ENCODE measurements at places on chromosomes 3 and 15.

DNA sequence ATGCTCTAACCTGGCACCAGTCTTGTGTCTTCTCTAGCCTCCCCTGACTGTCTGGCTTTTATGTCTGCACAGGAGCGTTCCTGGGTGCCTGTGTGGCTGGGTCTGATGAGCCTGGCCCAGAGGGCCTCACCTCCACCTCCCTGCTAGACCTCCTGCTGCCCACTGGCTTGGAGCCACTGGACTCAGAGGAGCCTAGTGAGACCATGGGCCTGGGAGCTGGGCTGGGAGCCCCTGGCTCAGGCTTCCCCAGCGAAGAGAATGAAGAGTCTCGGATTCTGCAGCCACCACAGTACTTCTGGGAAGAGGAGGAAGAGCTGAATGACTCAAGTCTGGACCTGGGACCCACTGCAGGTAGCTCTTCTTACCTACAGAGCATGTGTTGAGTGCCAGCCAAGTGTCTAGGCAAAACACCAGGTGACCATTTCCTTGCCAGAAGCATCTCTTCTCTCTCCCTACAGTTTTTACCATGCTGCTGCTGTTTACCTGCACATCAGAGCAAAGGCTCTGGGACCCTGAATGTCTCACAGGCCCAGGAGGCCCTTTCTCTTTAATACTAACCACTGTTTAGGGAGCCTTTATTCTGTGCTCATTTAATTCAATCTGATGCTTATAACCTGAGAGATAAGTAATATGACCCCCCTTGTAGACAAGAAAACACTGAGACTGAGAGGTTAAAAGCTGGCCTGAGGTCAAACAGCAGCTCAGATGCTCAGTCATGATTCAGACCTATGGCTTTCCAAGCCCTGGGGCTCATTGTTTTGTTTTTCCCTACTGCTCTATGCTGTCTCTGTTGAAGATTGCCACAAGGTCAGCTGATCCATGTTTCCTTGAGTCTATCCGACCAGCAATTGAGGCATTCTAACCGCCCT, 10.4 kb downstream of the PODXL2 start:
- DNase-seq = no peak

- DNase-seq = no peak
Measured at GRCh38 chr15:48572823-48573222, 72.7 kb downstream of the FBN1 start.

DNA sequence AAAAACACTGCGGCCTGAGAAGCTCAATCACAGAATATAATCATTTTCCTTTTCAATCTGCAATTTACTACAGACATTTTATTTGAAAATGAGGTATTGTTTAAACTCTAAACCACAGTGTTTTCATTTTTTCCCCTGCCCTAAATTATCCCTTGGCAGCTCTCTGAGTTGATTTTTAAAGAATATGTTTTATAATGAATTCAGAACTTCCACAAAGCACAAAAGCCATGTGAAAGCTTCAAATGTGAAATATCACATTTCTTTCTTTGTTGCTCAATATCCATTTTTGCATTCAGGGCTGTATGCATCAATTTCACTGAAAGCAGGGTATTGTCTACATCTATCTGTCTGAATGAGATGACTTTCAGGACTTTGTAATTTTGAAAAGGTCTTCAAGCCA, 813.6 kb upstream of the ALCAM start:
- no peak for DNase-seq

DNA sequence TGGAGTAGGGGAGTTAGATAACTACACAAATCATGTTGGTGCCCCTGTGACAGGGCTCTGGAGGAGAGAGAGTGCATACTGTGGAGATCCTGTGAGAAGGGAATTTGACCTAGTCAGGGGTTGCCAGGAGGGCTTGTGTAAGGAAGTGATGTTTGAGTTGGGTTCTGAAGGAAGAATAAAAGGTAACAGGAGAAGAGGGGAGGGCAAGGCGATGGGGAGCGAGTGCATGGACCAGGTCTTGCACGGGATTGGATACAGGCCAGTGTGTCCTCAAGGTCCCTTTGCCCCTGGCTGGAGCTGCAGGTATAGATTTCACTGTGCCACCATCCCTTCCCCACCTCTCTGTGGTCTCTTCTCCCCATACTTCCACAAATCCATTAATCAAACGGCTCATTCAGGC, 83.9 kb downstream of the RGMA start:
- DNase-seq = no peak

DNA sequence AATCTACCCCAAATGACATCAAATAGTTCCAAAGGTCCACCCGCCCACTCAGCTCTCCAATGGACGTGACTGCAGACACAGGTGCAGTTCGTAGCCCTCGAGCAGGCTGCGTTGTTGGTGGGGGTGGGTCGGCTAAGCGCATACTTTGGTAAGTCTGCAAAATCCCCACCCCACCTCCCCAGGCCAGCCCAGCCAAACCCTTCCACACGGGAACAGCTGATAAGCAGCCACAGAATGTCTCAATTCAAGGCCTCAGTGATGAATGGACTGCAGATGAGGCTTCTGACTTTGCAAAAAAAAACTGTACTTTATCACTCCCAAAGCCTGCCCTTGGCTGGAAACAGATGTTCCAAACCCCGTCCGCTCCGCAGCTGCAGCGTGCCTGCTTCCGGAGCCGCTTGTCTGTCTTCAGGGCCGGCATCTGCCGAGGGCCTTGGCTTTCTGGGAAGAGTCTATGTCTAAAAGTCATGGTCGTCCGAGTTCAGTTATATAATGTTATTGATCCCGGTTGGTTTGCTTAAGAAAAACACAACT, 38.2 kb downstream of the PCSK6 start:
- no peak for DNase-seq
